ENCODE measurements at places on chromosomes 6 and 20. TPM values are rescaled to one million over a fixed set of nuclear protein-coding genes. Genes with fewer than 3 reads are reported as not detected.
A peak's percentile ranks its signal among the peaks of the same experiment; 100 is the strongest.

Gene ADRM1
- polyA plus RNA-seq, result 69.4 TPM

- no peak for DNase-seq
These were observed 228.8 kb downstream of the TTLL2 start for GRCh38 chr6:167553736-167554119.

GRCh38 chr6:122151066-122151465 lies 248.4 kb upstream of the HSF2 start:
- no peak for DNase-seq

DNA sequence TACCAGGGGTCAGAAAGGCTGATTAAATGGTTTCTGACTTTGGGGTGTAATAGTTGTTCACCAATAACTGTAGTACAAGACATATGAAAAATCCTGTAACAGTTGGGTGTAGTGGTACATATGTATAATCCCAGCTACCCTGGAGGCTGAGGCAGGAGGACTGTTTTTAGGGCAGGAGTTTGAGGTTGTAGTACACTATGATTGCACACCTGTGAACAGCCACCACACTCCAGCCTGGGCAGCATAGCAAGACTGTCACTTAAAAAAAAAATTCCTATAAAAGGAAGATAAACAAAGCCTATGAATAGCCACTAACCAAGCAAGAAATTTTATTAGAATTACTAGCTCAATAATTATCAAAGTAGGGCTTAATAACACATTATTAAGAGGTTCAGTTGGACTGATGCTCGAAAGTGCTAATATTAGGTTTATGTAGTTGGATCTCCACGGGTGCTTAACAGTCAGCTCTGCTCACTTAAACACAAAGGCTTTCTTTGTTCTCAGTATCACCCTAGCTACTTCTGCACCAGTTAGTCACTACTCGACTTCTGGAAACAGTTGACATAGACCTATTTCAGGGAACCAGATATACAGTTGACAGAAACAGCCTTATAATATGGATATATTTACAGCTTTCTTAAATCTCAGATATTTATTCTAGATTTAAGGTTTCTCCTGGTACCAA lies 113.0 kb downstream of the MTFR2 start:
- no peak for DNase-seq

Gene CST2
- polyA plus RNA-seq, result not detected

DNA sequence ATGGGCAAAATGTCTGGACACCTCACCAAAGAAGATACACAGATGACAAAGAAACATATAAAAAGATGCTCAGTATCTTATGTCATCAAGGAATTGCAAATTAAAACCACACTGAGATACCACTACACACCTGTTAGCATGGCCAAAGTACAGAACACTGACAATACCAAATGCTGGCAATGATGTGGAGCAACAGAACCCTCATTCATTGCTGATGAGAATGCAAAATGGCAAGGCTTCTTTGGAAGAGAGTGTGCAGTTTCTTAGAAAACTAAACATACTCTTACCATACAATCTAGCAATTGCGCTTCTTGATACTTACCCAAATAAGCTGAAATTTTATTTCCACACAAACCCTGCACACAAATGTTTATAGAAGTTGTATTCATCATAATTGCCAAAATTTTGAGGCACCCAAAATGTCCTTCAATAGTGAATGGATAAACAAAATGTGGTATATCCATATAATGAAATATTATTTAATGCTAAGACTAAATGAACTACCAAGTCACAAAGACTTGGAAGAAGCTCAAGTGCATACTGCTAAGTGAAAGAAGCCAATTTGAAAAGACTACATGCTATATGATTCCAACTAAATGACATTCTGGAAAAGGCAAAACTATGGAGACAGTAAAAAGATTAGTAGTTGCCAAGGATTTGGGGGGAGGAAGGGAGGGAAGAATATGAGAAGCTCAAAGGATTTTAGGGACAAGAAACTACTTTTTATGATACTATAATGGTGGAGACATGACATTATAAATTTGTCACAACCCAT lies 50.7 kb downstream of the TNFAIP3 start:
- DNase-seq, result no peak

Gene SRF
- 48.6 TPM for polyA plus RNA-seq

GRCh38 chr20:37984018-37984785 lies 49.1 kb downstream of the TTI1 start:
- no peak for DNase-seq

DNA sequence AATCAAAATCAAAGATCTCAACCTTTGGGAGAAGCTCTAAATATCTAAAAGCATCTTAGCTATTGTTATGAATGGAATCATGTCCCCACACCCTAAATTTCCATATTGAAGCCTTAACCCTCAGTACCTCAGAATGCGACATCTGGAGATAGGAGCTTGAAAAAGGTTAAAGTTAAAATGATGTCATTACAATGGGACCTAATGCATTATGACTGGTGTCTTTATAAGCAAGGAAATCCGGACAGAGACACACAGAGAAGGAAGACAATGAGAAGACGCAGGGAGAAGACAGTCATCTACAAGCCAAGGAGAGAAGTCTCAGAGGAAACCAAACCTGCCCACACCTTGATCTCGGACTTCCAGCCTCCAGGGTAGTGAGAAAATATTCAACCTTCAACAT lies 46.1 kb downstream of the KIF13A start:
- no peak for DNase-seq

Gene OXT
- polyA plus RNA-seq, result 0.50 TPM

DNA sequence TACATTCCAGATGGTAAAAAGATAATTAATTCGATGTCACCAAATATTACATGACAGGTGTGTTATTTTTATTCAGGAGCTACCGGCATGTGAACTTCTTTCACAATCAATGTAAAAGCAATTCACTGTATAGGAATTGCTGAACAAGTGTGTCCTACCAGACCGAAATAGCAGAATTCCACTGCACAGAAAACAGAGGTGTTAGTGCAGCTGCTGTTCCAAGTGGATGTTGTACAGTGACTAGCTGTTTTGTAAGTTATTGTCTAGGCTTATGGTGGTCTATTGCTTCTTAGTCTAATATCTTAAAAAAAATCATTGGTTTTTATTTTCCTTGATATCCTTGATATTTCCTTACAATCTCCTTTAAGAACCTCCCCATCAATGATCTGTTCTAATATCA lies 107.4 kb downstream of the COL19A1 start:
- DNase-seq, result no peak

Gene PARD6B
- 0.40 TPM for polyA plus RNA-seq

- peak; percentile 61 for DNase-seq
These were observed 523.4 kb downstream of the TENT5A start for GRCh38 chr6:81228912-81229555.

- DNase-seq, result no peak
These were observed 100.9 kb upstream of the MLN start for GRCh38 chr6:33904747-33905065.

DNA sequence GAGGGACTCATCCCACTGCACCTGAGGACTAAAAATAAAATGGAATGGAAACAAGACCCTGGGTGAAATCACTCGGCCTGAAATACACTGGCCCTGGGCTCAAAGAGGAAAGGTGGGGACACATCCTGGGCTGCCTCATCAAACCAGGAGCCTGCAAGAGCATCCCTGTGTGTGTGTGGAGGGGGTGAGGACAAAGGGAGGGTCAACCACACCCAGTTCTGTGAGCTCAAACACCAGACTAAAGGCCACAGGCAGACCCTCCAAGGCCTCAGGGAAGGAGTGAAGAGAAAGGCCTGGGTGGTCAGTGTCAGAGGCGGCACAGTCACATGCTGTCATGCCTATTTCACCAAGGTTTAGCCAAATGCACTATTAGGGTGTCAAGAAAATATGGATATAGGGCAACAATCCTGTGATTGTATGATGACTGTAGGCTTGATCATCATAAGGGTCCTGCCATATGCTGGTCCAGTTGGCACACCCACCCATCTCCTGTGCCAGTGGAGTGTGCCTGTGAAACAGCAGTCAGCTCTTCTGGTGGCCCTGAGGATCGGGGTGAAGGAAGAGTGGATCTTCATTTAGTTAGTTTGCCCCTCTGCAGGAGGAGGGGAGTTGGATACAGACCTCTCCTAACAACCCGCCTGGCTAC lies 28.9 kb downstream of the SRSF3 start:
- no peak for DNase-seq

DNA sequence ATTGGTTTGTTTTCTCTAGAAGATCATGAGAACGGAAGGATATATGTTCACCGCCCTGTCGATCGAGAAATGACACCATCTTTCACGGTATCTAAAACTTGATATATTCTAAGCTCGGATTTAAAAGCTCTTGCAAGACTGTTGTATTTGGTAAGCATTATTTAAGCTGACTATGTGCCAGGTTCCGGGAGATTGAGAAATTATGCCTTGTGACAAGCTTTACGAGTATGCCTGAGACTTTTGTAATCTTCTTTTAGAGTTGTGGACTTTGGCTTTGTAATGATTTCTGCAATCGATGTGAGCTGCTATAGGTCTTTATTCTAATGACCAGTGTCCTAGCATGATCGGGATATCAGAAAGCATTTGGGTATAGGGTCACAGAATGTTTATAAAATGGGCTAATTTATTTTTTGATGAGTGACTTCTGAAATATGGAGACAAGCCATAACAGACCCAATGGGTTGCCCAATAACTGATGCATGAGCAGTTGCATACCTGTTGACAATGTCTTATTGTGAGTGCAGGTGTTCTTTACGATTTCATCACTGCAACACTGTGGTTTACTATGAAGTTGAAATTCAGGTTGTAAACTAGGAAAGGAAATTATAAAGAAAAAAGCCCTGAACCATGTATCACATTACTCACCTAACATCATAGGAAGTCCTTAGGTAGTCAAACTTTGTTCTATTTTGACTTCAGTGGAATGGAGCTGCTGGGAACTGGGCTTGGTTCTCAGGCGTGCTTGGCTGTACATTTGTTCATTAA lies 14.0 kb downstream of the CDH26 start:
- DNase-seq, result no peak

Gene ESR1
- 2.5 TPM for polyA plus RNA-seq

DNA sequence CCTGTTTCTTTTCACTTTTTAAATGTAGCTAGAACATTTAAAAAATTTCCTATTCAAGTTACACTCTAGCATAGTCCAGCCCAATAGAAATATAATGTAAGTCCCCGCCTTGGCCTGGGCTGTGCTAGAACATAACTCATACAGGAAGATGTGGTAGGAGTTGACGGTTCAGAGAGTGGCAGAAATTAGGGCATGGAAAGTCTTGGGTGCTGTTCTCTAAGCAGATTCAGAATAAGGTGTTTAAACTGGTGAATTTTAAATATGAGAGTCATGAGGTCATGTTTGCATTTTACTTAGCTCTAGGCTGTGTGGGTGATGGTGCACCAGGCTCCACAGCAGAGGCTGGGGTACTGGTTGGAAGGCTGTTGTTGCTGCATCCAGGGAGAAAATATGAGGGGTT lies 256.5 kb downstream of the FARS2 start:
- DNase-seq, result no peak

Gene CST5
- not detected for polyA plus RNA-seq

GRCh38 chr20:32443386-32443974 lies 85.3 kb downstream of the ASXL1 start:
- DNase-seq, result no peak

- DNase-seq, result no peak
These were observed 96.6 kb downstream of the CDYL start for GRCh38 chr6:4872841-4873240.

Gene ERVFRD-1
- polyA plus RNA-seq, result 0.08 TPM

DNA sequence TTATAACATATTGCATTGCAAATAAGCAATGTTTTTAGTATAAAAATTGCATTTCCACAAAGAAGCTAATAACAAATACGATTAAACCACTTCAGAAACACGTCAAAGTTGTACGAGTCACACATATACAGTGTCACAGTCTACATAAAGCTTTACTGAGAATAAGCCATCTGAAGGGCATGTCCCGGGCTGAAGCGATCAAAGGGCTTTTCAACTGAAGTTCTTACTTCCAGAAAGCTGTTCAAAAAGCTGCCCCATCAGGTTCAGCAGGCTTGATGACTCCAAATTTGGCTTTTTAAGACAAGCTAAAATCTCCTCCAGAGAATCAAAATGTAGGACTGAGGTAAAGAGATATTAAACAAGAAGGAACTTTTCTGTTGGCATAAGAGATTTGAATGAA lies 37.5 kb upstream of the HAO1 start:
- DNase-seq, result no peak

Gene PRRT1
- 1.6 TPM for polyA plus RNA-seq

Gene ZNF217
- polyA plus RNA-seq, result 13.0 TPM

- DNase-seq, result no peak
These were observed 29.9 kb downstream of the STK38 start for GRCh38 chr6:36517408-36517807.

Gene ADGRG6
- polyA plus RNA-seq, result 7.2 TPM

DNA sequence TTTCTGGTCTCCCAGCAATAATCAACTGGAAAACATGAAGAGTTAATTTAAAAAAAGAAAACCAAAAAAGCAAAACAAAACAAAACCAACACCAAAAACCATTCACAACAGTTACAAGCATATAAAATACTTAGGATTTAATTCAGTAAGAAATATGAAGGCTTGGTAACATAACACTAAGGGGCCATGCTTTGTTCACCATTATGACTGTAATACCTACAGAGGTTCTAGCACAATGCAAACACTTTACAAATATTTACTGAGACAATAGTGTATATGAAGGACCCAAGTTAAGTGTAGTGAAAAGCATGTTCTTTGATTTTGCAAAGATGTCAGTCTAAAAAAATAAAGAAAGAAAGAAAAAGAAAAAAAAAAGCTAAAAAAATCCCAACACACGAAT lies 109.8 kb upstream of the EMILIN3 start:
- no peak for DNase-seq

DNA sequence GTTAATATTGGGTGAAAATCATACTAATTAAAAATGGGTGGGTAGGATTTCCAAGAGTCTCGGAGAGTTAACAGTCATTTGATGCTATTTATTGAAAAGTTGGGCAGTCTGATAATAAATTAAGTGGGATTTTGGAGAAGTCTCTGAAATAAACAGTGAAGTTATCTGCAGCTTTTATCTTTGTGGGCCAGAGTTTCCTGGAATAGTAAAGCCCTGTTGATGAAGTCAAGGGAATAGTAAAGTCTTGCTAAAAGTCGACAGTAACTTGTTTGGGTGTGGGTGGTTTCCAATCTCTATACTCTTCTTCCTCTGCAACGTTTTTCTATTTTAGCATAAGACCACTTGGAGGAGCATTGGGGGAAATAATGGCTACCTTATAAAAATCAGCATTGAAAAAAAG lies 493.6 kb downstream of the EPM2A start:
- no peak for DNase-seq

GRCh38 chr6:104486035-104486434 lies 373.7 kb downstream of the HACE1 start:
- no peak for DNase-seq

DNA sequence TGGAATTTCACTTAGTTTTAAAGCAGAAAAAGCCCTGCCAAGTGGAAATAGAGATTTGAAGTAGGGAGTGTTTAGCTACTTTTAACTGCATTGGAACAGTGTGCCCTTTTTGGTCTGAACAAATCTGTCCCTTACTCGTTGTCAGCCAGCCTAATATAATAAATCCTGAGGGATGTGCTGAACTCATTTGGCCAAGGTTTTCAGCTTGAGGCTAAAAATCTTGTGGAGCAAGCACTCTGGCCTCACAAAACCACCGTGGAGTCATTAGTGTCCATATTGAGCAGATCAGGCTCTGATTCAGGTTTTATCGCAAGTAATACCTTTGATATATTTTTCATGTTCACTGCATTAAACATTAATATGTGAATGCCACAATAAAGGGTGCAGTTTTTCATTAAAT lies 383.5 kb downstream of the FRK start:
- peak; percentile 6 for DNase-seq
